Hypothalamus (tissue), 51 donors: ENCODE measurements at places on chromosomes 6 and 20.

GRCh38 chr6:36028088-36028876 lies 674 bp downstream of the MAPK14 start:
- DNase-seq = peak; percentile 19

- DNase-seq = no peak
Measured at GRCh38 chr6:134315974-134316441, 1.9 kb downstream of the SGK1 start.

- DNase-seq = no peak
Measured at GRCh38 chr6:125913864-125914351, 42.7 kb upstream of the HINT3 start.

DNA sequence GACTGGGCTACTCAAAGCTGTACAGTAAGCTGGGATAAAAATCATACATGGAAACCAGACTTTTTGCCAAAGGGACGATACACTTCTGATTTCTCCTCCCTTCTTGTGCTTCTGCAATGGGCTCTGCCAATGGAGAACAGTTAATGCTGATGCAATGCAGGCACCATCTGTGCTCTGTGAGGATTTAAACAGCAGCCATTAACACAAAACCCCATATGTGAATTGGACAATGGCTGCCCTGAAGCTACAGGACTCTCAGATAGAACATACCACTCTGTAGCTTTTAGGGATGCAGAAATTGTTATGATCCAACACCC lies 71.9 kb downstream of the GJA10 start:
- no peak for DNase-seq
